ENCODE measurements at places on chromosomes 6 and 20.

DNA sequence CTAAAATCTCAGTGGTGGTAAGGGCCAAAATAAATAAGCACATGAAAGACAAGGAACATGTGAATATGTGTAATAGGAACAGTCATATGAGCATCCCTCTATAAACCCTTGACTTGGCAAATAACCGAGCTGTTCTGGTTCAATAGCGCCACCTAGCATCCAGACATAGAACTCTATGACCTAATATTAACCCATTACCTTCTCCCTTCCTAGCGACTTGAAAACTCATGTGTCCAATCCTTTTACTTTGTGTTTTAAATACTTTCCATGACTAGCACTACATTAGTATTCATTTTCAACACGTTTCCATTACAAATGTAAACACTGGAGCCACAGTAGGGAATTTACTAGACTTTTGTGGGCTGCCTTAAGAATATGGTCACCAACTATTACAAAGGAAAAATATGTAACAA lies 279.7 kb downstream of the UST start:
- peak; percentile 70 for DNase-seq

GRCh38 chr6:3324262-3324942 lies 65.7 kb downstream of the PSMG4 start:
- no peak for DNase-seq

DNA sequence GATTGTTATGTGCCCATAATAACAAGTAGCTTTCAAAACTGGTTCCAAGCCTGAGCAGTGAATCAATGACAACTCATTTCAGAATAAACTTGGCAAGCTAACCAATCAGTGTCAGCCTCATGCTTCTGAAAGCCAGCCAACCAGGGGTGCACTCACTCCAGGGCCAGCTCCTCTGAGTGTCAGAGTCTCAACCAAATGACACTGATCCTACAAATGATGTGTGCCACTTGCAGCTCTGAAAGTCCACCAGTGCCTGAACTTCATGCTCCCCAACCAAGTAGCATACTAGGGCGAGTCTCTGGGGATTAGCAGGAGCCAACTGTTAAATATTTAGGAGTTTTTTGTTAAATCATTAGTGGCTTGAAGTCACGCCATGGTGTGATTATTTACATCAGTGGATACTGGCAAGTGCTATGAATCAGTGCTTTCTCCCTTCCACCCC lies 4.5 kb downstream of the IYD start:
- no peak for DNase-seq

DNA sequence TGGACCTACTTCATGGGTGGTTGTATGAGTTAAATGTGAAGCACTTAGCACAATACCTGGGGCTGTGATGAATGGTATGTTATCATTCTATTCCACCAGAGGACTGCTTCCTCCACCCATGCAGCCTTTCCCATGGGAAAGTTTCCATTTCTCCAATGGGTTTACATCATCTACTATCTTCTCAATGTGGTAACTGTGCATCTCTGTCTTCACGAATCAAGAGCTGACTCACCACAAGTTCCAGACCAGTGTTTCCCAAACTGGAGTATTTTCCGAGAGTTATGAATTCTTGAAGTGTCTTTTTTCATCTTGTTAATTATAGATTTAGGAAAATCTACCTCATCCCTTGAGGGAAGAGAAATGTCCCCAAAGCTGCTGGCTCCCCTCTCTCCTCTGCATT lies 182.8 kb downstream of the UNC5CL start:
- DNase-seq = no peak

DNA sequence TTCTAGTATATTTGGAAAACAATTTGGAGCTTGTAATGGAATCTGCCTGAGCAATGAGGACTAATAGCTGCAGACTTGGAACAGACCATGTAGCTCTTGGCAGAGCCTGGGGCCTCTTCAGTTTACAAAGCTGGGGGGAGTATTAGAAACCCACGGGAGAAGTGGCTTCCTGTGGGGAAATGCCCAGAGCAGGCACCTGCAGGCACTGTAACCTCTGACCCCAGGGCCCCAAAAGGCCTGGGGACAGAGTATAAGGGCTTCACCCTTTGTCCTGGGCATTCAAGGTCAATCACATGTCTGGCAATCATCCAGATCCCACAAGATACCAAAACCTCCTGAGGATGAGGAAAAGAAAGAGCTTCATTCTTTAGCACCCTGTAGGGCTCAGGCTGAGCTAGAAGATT lies 19.4 kb downstream of the PKIG start:
- DNase-seq = no peak

- DNase-seq = no peak
These were observed 93.7 kb downstream of the PSMB1 start for GRCh38 chr6:170459451-170459850.

DNA sequence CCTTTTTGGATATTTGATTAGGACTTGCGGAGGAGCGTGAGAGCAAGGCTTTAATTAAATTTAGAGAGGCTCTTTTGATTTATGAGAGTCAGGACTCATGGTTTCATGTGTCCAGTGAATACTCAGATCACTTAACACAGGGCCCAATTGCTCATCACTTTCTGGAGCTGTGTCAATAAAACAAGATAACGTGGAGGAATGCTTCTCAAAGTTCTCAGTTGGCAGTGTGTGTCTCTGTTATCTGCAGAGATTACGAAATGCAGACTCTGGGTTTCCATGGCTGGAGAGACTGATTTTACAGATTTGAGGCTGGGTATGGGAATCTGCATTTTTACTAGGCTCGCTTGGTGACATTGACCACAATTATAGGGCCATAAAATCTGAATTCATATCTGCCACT lies 335.8 kb upstream of the FLRT3 start:
- no peak for DNase-seq

GRCh38 chr6:149450679-149451375 lies 34.0 kb downstream of the ZC3H12D start:
- DNase-seq = no peak

- DNase-seq = no peak
These were observed 272.1 kb upstream of the TAB2 start for GRCh38 chr6:149045404-149045803.

DNA sequence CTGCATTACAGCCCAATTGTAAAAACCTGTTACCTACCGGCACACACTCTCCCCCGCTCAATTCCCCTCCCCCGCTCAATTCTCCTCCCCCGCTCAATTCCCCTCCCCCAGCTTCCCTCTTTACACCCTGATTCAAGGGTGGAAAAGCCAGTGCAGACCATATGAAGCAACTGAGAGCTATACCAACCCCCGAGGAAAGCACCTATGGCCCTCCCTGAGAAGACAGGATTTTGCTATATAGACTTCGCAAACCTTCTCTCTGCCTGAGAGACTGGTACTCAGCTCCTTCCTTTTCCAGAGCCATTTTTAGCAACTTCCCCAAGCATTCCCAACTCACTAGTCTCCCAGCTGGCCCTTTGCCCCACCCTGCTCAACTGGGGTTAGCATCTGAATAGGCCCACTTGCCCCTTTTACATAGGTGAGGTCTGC lies 7.6 kb downstream of the GNAS-AS1 start:
- no peak for DNase-seq

- DNase-seq = no peak
These were observed 21.1 kb downstream of the PHACTR2 start for GRCh38 chr6:143698759-143699429.

- no peak for DNase-seq
These were observed 6.4 kb downstream of the CHRNA4 start for GRCh38 chr20:63354636-63355350.

DNA sequence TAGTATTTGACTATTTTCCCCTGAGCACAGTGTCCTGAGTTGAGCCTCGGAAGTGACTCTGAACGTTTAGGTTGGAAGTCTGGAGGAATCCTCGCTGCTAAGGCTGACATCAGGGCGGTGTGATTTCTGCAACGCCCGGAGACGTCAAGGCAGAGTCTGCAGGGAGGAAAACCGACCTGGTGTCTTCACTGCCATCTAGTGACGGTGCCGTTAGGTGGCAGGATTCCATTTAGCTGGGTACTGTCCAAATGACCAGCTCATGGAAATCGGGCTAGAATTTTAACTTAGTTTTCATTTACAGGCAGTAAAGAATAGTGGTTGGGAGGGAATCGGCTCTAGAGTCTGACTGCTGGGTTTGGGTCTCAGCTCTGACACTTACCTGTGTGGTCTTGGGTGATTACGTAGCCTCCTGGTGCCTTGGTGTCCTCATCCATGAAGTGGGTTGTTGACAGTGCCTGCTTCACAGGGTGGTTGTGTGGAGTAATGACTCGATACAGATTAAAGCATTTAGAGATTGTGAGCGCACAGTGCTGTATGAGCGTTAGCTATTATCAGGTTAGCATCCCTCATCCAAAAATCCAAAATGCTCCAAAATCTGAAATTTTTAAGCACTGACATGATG lies 35.0 kb downstream of the FOXF2 start:
- DNase-seq = peak; percentile 60

DNA sequence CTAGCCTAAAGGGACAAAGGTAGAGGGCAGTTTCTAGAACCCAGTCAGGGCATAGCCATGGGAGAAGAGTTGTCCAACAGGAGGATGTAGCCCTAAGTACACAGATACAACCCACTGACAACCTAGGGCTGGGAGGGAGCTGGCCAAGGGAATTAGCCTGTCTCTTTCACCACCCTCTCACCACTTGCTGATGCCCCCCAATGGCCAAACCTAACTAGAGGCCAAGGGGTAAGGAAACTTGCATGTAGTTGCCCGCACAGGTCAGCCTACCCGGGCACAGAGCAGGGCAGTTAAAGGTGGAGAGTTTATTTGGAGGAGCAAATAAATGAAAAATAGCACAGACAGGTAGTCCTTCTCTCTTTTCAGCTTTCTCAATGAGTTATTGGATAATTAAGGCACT lies 143.3 kb downstream of the LRFN2 start:
- no peak for DNase-seq

DNA sequence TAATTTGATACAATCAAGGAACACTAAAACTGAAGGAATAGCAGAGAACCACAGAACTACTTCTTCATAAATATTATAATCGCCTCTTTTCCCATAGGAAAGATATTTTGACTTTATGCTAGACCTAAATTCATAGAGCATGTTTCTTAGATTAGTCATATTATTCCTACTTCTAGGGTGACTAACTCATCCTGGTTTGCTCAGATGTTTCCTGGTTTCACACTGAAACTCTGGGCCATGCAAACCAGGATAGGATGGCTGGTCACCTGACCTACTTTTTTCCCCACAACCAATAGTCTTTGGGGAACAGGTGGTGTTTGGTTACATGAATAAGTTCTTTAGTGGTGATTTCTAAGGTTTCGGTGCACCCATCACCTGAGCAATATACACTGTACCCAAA lies 42.8 kb downstream of the MMS22L start:
- no peak for DNase-seq

GRCh38 chr6:117483645-117484016 lies 1.2 kb downstream of the DCBLD1 start:
- no peak for DNase-seq

GRCh38 chr20:63484651-63485403 lies 12.4 kb upstream of the KCNQ2 start:
- DNase-seq = no peak

- DNase-seq = no peak
These were observed 10.0 kb upstream of the CST7 start for GRCh38 chr20:24939036-24939435.

DNA sequence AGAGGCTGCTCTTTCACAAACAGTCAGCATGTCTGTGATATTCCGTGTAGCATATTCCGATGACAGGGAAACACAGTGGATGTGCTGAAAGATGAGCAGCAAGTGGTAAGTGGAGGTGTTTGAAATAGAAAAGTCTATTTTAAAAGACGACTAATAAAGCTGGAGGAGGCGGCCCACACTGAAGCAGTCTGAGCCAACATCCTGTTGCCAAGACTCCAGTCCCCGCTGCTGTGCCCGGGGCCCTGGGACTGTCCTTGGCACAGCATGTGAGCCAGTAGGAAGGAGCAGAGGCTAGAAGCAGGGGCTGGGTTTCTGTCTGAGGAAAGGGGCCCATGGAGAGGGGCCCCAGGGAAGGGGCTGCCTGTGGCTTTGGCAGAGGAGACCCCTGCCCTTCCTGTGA lies 351.5 kb upstream of the CHD6 start:
- no peak for DNase-seq

GRCh38 chr6:161772176-161772575 lies 498.3 kb upstream of the AGPAT4 start:
- DNase-seq = no peak

- DNase-seq = no peak
These were observed 1.3 kb downstream of the RGS19 start for GRCh38 chr20:64077876-64078551.

DNA sequence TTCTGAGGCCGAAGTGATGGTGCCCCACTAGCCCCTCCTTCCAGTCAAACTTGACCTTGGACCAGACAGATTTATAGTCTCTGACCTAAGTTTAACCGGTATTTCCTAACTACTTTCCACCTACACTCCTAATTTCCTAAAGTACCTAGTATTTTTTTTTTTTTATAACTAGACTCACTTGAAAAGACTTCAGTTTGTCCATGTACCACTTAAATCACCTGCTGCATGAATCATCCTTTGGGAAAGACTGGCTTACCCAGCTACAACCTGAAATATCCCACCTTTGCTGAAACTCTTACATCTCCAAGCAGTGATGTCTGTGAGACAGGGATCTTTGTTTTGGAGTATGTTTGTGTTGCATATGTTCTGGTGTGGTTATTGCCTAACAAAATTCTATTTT lies 71.1 kb downstream of the ZDHHC14 start:
- no peak for DNase-seq

GRCh38 chr20:47276851-47277534 lies 79.5 kb downstream of the ZMYND8 start:
- no peak for DNase-seq

All from HCT116 (cell line).